ENCODE measurements at places on chromosomes 1 and 21.

DNA sequence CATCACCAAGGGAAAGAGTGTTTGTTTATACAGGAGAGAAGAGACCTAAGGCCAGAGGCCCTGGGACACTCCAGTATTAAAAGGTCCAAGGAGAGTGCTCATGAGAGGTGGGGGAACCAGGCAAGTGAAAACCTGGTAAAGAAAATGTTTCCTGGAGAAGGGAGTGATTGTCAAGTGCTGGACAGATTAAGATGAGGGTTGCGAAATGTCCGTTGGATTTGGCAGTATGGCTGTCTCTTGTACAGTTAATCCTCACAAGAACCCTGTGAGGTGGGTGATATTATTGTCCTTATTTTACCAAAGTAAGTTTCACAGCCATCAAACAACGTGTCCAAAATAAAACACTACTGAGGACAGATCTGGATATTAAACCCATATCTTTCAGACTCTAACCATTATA is 44.2 kb downstream of the RPAP2 start:
- no peak for DNase-seq

GRCh38 chr1:240820816-240821215 is 208.9 kb upstream of the GREM2 start:
- DNase-seq: no peak

DNA sequence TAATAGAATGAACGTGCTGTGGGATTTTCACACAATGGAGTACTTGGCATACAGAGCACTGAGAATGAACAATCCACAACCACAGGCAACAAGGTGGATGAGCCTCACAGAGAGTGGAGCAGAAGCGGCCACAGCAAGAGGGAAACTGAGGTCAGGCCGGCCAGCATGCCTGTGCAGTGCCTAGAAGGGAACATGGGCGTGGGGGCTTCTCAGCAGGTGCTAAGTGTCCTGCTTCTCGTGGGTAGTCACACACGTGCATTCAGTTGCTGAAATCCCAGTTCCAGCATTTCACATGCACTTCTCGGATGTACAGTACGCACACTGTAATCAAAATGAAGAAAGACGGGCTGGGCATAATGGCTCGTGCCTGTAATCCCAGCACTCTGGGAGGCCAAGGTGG is 33.1 kb downstream of the WDR4 start:
- no peak for DNase-seq

- DNase-seq: no peak
These were observed 2.0 kb downstream of the KCND3 start for GRCh38 chr1:111987502-111987901.

DNA sequence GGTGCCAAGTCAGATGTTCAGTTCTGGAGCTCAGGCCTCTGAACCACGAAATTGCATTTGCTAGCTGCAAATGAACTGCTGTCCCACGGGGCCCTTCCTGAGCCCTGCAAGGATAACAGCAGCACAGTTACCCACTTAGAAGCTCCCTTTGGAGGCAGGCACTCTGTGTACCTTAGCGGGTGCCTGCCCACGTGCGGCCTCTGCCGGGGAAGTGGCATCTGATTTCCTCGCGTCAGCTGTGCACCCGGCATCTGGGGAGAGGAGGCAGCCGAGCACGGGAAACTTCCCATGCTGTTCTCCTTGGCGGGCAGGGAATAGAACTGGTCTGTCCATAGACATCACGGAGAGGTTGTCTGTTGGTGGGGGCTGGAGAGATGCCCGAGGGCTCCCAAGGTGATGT is 148.0 kb upstream of the C1orf174 start:
- no peak for DNase-seq

GRCh38 chr1:12348113-12348512 is 118.3 kb downstream of the VPS13D start:
- no peak for DNase-seq

DNA sequence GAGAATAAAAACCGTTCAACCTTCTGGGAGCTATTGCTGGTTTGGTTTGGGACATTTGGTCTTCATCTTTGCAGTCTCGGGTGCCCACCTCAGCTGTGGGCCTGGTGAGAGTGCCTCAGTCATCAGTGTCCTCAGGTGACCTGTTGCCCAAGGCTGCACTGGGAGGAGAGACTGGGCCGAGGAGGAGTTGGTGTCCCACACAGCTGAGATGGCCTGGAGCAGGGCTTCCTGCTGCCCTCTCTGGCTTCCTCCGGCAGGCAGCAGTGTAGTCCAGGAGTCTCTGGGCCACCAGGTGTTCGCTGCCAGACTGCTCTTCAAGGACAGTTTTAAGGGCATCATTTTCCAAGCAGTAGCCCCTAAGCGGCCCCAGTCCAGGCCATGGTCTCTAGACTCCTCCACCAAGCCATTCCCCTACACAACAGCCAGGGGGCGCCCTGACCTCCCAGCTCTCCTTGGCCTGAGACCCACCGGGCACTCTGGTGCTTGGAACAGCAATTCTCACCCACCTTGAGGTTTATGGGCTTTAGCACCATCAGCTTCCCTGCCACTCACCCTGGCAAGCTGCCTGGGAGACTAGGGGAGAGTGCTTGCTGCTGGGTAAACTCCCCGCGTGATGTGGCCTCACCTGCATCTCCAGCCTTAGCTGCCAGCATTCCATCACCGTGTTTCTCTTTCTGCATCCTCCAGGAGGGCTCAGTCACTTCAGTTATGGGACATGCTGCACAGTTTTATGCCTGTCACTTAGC is 9.1 kb upstream of the SYTL1 start:
- DNase-seq: no peak

- DNase-seq: no peak
These were observed 138.6 kb downstream of the PEX14 start for GRCh38 chr1:10613340-10613739.

DNA sequence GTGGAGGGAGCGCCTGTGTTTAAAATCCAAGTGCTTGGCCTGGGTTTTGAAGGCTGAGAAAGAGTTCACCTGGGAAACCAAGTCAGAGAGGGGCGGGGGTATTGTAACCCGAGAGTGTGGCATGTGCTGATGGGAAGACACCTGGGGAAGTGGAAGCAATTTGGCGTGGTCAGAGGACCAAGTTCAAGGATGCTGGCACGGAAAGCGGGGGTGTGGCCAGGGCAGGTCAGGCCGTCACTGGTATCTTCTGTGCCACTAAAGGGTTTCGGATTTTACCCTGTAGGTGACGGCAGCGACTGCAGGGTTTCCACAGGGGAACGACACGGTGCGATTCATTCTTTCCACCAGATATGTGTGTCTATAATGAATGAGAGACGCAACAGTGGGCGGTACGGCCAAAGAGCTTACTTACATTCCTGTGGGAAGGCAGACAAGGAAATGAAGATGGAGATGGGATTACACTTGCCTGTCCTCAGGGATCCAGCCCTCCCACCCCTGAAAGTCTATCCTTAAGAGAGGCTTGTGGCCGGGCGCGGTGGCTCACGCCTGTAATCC is 31.3 kb downstream of the CA6 start:
- DNase-seq: no peak

- DNase-seq: no peak
These were observed 7.1 kb downstream of the AJAP1 start for GRCh38 chr1:4661595-4661917.

DNA sequence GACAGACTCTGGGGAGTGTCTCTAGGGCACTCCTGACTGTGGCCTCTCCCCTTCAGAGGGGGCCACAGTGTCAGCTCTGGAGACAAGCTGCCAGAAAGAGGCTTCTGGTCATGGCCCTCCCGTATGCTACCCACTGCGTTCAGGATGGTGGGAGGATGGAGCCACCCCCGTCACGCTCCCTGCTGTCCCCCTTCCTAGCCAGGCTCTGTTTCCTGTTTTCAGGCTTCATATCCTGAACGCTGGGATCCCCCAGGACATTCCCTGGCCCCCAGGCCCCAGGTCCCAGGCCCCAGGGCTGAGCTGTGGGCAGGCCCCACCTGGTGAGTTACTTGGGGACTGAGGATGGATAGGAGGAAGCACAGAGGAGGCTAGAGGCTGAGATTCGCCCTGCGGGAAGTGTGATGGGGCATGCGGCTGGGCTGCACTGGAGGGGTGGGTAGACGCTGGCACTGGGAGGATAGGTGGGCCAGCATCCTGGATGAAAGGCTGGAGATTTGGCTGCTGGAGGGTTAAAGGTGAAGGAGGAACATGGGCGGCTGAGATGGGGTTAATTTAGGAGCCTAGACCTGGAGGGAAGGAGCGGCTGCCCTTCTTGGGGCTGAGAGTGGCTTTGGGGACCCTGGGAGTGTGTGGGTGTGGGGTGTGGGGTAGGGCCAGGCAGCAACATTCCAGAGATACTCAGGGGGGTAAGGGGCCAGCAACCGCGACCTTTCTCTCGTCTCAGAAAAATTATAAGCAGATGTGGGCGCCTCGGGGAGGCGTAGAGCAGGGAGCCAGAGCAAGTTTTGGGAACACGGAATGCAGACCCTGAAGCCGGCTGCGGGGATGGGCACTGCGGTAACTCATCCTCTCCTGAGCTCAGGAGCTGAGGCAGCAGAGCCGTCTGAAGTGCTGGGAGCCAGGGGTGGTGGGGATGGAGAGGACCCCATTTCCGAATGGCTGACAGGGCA is 8.7 kb downstream of the PEAR1 start:
- no peak for DNase-seq

GRCh38 chr1:35097224-35097623 is 18.0 kb downstream of the ZMYM1 start:
- DNase-seq: no peak

GRCh38 chr1:172394811-172395210 is 25.7 kb upstream of the C1orf105 start:
- DNase-seq: no peak

GRCh38 chr1:125086611-125087010 is 3901.8 kb downstream of the SRGAP2C start:
- no peak for DNase-seq

- DNase-seq: no peak
These were observed at the start of gene AGT for GRCh38 chr1:230713915-230714764. AGT (minus strand) TSS chr1:230714122; CDS start chr1:230710823, 3,299 bp downstream.

DNA sequence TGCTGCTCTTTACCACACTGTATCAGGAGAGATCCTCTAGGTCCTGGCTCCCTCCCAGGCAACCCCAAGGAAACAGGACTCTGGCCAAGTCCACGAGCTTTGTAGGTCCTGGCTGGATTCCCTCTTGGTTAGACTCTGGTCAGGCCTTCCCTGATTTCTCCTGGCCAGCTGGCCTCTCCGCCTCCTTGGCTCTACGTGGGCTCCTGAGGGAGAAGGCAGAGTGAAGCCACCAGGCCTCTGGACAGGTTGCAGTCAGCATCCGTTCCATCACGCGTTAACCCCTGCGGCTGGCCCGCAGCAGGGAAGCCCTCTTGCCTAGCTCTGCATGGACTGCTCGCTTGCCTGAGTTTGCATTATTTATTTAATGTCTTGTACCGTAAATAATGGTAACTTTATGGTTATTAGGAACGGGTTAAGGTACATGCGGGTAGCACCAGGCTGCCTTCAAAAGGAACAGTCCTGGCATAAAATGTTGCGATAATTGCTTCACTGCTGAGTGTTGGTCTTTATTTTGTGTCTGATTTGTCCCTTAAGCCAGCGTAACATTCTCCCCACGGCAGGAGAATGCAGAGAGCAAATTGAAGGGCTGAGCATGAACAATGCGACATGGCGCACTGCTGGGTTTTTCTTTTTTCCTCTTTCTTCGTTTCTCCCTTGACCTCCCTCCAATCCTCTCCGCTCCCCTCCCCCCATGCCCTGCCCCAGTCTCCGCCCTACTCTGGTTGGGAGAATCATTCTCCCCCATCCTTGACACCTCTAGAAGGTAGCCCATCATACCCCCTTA is 100.3 kb downstream of the RNF220 start:
- no peak for DNase-seq

GRCh38 chr1:64122588-64122987 is 80.8 kb upstream of the UBE2U start:
- no peak for DNase-seq

GRCh38 chr1:25771221-25772114 is 28.5 kb upstream of the SELENON start:
- no peak for DNase-seq

DNA sequence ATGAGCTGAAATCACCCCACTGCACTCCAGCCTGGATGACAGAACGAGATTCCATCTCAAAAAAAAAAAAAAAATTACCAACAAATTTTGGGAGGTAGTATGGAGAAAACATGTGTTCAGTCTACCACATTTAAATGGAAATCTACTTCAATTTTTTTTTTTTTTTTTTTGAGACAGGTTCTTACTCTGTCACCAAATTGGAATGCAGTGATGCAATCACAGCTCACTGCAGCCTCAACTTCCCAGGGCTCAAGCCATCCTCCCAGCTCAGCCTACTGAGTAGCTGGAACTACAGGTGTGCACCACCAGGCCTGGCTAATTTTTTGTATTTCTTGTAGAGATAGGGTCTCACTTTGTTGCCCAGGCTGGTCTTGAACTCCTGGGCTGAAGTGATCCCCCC is 82.1 kb downstream of the GFI1 start:
- DNase-seq: no peak

GRCh38 chr1:157069601-157070000 is 24.1 kb upstream of the ARHGEF11 start:
- DNase-seq: no peak

DNA sequence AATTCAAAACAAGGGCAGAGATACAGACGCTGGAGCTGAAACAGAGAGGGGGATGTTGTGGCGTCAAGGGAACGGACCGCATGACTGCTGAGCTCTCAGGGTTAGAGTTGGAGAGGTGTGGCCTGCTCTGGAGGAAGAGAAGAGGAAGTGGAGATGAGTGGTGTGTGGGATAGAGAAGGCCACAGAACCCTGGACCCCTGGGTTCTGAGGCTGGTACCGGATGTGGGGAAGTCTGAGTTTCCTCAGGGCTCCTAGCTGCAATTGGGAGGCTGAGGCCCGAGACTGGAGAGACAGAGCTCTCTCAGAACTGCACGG is 1.8 kb downstream of the BCAN start:
- no peak for DNase-seq

DNA sequence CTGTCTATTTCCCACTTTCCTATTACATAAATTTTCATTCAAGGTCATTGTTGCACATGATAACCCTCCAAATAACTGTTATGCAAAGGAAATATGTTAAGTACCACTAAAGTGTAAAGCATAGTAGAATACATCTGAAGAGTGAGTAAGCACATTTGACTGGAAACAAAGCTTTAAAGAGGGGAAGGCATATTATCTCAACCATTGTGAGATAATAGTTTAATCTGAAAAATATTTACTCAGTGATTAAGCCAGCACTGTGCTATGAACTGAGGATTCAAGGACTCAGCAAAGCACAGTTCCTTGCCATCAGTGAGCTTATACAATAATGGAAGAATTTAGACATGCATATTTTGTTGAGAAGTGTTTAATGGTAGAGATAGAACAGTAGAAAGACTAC is 127.4 kb downstream of the HMCN1 start:
- no peak for DNase-seq

- no peak for DNase-seq
These were observed 14.1 kb downstream of the HIPK1 start for GRCh38 chr1:113943028-113943811.

DNA sequence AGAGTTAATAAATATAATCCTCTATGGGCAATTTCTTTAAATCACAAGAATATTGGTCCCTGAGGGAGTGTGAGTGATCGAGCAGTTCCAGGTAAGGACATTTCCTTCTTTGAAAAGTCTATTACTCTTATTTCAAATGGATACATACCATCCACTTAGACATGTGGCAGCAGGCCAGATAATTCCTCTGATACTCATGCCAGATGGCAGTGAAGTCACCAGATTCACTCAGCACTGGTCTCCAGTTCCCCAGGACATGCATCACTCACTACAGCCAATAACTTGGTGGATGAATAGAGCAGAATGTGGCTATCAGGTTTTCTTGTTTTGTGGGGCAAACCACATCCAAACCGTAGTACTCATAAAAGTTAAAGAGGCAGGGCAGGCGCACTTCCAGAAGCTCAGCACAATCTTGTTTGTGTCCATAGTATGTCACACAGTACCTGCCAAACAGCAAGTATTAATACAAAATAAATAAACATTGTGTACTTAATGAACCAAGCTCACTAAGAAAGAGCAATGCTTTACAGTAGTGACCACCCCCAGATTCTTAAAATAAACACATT is 74.2 kb upstream of the CD53 start:
- DNase-seq: no peak
